ENCODE measurements at places on chromosomes 4 and X.

DNA sequence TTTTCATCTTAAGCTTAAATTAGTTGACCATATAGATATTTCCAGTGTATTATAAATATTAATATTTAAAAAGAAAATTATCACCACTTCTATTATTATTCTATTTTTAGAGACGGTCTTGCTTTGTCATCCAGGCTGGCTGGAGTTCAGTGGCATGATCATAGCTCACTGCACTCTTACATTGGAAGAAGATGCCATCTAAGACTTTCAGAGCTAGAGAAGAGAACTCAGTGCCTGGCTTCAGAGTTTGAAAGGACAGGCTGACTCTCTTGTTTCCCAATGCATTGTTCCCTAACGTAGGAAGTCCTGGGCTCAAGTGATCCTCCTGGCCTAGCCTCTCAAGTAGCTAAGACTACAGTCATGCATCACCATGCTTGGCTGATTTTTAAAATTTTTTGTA lies 75.9 kb downstream of the FIP1L1 start:
- DNase-seq = no peak

- no peak for DNase-seq
Observed at GRCh38 chrX:118346258-118347094, 570 bp downstream of the WDR44 start.

DNA sequence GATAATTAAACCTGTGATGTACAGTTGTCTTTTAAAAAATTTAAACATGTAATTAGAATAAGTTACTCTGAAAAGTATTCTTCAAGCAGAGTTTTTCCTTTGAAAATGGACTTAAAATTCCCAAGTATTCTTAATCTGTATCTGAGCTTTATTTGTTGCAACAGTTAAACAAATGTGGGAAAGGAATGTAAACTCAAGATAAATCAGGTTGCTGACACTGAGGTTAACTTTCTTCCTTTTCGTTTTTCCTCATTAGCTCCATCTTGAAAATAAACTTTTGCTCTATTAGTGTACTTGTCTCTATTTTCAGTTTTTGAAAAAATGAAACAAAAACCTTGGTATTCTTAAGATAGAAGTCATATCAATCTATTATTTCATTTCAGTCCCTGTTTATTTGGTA lies 144.5 kb upstream of the BMPR1B start:
- no peak for DNase-seq

- no peak for DNase-seq
Observed at GRCh38 chr4:71201057-71201456, 137.8 kb upstream of the SLC4A4 start.

DNA sequence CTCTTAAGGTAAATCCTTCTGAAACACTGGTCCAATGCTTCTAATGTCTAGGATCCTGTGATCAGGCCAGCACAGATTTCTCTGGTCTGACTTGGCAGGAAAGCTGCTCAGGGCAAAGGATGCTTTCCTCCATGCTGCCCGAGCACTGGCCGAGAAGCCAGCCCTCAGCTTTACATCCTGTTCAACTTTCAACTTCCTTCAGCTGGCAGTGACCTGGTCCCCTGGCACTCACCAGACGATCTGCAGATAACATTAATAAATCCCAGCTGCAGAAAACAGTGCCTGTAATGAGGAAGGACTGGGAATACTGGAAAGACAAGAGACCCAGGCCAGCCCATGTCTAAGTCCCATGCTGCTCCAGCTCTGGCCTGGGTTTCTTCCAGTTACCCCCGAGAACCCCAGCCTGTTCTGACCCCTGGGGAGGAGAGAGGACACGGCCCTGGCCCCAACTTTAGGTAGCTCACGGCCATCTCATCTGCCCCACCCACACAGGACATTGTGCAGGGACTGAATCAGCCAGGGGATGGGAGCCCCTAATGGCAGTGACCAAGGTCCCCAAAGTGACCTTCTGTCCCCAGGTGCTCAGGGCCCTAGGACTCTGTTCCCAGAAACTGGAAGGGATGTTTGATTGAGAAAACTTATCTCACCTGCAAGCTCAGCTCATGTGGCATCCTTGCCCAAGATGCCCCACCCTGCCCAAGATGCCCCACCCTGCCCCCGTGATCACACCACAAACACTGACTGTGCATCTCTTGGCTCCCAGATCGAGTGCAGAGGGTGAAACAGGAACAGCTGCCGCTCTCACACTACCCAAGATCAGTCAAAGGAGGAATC lies 28.0 kb downstream of the JAKMIP1 start:
- no peak for DNase-seq

- no peak for DNase-seq
Observed at GRCh38 chr4:4284827-4285618, 4.9 kb downstream of the LYAR start.

- DNase-seq = no peak
Observed at GRCh38 chr4:656436-657337, 17.4 kb downstream of the ATP5ME start.

GRCh38 chr4:41215969-41216293 lies 1.6 kb upstream of the APBB2 start:
- no peak for DNase-seq

DNA sequence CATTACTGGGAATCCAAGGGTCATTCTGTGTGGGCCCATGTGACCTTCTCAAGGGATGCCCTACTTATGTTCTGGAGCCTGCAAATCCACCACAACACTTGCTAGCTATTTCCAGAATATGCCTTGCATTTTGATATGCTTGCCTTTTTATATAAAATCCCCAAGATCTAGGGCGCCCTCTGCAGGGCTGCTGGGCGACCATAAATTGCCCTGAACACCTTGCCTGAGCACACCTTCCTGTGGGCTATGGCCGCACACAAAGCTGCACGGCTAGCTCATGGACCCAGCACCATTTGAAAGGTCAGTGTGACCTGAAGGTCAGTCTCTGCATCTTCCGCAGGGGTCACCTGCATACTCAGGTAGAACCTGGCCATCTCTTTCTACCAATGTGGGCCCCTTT lies 311.7 kb downstream of the NLGN4X start:
- DNase-seq = no peak

GRCh38 chrX:21529771-21530170 lies 128.4 kb downstream of the KLHL34 start:
- no peak for DNase-seq

DNA sequence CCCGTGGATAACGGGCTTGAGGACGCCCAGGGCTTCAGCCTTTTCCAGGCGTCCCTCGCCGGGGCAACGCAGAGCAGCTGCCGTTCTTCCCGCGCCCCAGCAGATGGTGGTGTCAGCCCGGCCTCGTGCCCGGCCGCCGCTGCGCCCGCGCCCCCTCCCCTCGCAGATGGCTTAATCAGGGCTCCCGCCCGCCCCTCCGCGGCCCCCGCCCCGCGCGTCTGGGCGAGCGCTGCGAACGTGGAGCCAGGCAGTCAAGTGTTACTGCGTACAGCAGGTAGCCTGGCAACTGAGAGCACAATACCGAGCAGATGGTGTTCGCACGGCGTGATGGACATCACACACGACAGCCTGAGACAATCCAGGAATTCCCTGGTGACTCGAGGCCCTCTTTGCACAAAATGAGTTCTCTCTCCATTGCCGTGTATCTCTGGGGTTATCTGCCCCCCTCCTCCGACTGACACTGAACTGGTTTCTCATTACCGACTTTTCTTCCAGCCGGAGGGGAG lies 69.3 kb downstream of the MGST2 start:
- DNase-seq = peak; percentile 93

DNA sequence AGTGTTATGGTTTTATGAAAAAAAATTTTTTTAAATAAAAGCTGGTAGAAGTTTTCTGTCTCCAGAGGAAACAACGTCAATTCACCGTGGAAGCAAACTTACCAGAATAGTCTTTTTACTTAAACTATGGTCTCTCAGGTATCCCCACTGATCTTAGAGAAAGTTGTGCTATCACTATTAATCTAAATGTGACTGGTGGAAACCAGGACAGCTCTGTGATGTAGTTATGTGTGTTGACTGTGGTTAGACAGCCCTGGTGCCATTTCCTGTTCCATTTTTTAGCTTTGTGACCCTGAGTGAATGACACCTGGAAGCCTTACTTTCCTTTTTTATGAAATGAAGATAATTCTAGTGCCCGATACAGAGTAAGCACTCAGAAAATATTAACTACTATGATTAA lies 111.8 kb upstream of the HUWE1 start:
- DNase-seq = no peak

DNA sequence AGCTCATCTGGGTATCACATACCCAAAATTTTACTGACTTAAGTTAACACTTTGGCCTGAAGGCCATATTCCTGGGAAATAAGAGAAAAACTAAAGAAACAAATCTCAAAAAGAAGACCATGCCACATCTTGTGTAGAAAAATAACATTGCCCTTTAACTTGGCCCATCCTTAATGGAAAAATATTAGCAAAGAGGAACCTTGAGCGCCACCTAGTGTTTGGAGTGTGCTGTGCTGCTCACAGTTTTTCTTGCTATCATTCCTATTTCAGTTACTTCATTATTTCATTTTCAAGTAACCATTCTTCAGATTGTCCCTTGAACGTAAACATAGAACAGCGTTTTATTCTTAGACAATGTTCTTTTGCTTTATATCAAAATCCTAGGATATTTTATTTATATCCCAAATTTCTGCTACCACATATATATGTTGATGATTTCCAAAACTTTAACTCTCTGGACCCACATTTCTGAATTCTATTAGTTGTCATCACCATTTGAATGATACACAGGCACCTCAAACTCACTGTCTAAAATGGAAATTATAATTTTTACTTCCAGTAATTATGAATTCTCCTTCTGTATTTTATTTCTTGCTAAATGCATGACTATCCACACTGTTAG lies 999.0 kb upstream of the ADGRL3 start:
- peak; percentile 6 for DNase-seq

GRCh38 chr4:94216394-94216793 lies 8.7 kb downstream of the SMARCAD1 start:
- DNase-seq = no peak

DNA sequence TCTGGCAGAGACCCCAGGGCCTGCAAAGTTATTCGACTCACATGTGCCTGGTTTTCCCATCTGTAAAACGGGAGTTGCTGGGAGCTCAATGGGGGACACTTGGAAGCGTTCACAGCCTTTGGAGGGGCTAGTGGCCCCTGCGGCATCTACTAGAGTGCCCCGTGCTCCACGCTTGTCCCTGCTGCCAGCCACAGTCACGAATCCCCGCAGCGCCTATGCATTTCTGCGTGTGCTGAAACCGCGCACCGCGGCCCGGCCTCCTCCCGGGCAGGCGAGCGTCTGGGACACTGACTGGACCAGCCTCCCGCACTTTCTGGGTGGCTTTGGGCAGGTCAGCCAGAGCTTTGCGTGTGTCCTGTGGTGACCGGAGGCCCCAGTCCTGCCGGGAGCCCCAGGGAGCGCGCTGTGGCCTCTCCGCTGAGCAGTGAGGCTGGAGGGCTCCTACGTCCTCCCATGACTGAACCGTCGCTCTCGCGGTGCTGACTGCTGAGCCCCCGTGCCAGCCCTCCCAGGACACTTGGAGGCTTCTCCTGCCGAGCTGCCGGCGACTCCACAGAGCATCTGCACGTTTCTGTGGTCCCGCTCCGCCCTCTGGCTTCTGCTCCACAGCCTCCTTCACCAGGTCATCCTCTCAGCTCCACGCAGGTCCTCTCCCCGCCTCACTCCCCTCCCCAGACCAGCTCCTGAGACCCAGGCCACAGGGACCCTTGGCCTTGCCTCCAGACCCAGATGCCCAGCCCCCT lies 36.3 kb downstream of the PIGG start:
- DNase-seq = no peak

DNA sequence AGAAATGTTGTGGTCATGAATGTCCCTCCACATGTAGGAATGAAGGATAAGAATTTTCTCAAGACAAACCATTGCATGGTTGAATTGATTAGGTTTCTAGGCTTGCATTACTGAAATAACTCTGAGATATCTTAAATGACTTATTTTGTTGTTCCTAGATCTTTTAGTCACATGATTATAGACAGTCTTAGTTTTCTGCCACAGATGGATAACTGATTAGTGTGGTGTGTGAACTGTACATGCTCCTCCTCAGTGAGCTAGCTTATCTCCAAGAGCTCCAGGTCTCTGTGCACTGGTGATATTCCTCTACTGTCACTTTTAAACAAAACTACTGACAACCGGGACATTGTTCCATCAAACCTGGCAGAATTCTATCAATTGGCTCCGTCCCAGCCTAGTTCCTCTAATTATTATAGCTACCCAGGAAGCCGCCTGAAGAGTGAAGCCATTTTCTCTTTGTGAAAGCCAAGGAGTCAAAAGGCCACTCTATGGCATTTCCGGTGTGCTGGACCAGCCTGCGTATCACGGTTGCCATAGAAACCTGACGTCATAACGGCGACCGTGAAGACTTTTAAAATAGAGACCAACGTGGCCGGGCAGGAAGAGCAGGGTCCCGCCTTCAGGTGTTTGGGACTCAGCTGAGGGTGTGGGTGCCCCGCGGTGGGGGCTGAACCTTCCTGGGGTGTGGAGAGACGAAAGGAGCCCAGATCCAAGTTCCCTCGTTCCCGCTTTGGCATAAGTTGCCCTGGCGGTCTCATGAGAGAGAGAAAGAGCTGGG lies 28.1 kb downstream of the BEX3 start:
- DNase-seq = no peak

- DNase-seq = no peak
Observed at GRCh38 chr4:11910812-11911211, 482.1 kb upstream of the HS3ST1 start.

DNA sequence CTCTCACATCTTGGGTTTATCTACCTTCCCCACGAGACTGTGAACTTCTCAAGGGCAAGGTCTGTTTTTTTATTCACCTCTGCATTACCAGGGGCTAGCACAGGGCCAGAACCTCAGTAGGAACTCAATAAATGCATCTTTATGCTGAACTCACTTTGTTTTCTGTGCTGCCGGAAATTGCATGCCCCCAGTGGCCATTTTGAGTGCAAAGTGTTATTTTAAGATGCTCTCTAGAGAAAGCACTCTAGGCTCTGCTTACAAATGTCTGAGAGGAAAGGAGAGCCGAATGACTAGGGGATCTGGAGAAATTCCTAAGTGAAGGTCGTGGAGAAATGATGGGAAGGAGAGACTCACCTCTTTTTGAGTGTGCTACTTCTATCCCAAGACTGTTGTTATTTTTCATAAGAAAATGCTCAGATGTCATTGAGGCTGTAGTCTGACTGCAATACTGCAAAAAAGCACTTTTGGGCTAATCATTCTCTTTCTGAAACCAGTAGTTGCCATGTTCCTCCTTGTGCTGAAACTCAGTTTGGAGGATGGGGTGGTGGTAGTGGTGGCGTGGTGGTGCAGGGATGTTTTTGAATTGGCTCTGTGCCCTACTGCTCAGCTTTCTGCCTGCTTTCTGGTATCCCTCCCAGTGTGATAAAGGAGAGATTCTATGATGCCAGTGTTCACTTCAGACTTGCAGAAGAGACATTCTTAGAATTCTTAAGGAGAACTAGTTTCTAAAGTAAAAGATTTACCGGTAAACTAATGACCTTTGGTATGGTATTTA lies 41.3 kb downstream of the DOCK11 start:
- DNase-seq = no peak

DNA sequence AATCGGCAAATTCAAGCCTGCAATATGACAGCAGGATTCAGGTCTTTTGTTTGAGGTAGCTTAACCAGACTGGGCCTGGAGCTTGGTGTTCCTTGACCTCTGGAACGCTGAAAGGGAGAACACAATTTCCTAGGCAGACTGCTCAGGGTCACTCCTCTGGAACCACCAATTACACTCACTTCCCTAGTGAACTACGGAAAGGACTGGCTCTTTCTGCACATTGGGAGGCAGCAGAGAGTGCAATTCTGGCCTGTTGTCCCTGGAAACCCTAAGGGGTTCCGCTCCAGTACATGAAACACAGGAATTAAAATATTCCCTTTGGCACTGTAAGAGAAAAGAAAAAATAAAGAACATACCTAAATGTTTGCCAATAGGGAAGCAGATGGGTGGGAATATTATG lies 58.6 kb downstream of the GPC3 start:
- DNase-seq = no peak

All from NCI-H1436 treated with DMSO at 0.1 percent for 48 hours (cell line).